Germinal center (tissue), 1 donor: ENCODE measurements at places on chromosomes 2 and 18.

GRCh38 chr2:28506112-28506910 lies 10.5 kb downstream of the PLB1 start:
- no peak for DNase-seq

DNA sequence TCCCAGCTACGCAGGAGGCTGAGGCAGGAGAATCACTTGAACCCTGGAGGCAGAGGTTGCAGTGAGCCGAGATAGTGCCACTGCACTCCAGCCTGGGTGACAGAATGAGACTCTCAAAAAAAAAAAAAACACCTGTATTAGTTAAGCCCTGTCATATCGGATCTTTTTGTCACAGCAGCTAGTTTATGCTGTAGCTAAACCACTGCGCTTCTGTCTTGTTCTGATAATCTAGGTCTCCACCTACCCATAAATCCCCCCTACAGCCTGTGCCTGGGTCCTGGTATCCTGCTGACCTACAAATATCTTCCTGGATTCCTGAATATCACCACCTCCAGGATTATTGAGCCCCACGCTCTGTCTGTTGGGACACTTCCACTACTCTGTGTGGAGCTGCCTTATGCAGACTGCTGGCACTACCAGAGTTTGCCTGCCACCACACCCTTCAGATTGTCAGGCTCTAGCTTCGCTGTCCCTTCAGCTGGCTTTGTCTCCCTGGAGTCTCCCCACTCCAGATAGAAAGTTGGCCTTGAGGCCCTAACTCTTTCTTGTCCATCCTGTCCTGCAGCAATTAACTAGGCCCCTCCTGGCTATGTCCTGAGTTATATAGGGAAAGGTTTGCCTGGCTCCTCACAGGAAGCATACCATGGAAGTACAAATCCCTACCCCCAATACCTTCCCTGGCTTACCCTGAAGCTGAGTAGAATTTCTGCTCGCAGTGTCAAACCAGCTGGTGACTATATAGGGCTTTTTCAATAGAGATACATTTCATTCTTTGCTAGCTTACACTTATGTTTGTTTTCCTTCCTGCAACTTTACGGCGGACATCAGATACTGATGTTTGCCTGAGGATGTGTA lies 136.0 kb upstream of the SERTAD2 start:
- no peak for DNase-seq

DNA sequence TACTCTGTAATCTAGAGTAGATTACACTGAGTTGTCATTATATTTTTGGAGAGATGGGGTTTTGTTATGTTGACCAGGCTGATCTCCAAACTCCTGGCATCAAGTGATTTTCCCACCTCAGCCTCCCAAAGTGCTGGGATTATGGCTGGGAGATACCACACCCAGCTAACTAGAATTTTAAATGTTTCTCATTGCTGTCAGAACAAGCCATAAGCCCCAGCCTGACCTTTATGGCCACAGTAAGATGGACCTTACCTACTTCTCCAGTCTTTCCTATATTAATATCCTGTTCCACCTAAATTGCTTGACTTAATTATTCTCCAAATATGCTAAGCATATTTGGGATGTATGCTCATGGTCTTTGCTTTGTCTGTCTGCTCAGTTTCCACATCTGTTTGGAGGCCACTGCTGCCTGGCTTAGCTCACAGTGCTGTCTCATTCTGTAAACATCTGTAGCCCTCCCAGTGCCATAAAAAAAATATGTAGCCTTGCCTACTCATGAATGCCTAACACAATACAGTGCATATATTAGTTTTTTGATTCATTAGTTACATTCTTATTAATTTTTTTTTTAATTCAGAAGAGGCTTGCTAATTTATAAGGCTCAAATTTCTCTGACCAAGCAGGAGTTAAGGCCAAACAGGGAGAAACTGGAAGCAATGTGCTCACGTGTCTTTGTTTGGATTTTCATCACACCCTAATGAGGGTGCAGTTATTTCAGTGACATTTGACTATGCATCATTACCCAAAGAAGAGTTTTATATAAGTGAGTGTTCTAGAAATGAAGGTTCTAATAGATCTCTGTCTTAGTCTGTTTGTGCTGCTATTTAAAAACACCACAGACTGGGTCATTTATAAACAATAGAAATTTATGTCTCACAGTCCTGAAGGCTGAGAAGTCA lies 45.3 kb upstream of the PSME4 start:
- DNase-seq, result no peak

DNA sequence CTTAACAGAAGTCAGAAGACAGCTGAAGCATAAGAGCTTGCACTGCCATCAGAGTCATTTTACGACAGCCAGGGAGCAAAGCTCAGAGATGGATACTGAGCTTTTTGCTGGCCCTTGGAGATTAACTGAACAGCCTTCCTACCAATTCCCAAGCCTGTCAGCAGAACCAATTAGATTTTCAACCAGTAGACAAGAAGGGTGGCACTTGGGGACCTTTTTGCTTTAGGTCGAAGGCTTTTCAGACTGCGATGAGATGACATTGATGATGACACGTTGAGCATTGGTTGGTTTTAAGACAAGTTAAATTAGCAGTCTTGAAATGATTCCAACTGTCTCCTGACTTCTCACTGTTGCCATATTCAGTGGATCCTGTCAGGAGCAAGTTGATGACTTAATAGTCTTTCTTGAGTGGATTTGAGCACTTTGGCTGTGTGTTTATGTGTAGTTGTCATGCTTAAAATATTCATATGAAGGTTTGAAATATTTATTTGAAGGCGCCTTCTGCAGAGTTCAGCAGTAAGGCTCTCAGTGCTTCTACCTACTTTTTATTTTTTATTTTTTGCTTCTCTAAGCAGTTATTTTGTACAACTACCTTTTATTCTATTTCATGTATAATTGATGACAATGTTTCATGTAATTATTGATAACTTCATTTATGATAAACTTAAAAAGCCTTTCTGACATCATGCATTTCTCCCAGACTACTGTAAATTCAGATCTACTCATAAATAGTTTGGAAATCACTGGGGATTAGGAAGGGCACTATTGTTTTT lies 256.7 kb downstream of the CAMKMT start:
- DNase-seq, result no peak

DNA sequence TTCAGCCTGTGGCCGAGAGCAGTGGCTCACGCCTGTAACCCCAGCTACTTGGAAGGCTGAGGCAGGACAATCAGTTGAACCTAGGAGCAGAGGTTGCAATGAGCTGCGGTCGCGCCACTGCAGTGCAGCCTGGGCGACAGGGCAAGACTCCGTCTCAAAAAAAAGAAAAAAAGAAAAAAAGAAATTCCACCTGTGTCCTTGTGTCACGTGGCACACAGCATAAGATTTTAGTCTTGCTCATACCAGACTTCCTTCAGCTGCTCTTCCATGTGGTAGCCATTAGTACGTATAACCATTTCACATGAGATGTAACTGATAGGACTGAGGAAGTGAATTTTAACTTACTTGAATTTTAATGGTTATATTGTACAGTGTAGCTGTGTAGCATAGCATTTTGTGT lies 4.0 kb downstream of the NOP58 start:
- peak; percentile 27 for DNase-seq

- no peak for DNase-seq
Measured at GRCh38 chr18:55422456-55423180, 165.4 kb downstream of the TCF4 start.

GRCh38 chr2:114661971-114662939 lies 219.8 kb downstream of the DPP10 start:
- DNase-seq, result no peak

DNA sequence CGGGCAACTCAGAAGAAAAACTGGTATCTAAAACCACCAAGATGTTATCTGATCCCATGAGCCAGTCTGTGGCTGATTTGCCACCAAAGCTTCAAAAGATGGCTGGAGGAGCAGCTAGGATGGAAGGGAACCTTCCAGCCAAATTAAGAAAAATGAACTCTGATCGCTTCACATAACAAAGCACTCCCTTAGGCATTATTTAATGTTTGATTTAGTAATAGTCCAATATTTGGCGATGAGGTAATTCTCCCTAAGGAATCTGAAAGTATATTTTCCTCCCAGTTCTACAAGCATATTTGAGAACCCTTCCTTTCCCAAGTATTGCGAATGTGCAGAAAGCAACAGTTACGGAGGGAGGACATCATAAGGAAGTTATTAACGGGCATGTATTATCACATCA lies 156.6 kb downstream of the KCNJ3 start:
- DNase-seq, result no peak

DNA sequence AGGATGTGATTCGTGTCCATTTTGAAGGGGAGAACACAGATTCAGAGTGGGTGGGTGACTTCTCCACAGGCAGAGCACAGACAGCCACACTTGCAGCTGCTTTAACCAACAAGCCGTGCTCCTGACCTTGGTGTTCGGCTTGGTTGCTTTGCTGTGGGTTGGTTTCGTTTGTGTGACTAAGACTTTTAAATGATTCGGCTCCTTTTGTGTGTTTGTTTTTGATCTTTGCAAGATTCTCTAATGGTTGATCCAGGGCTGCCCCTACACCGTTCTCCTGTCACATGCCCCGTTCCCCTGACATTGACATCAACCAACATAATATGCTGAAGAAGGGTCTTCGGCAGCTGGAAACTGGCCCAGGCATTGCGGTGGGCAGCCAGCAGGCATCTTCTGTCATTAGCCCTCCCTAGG lies 95.9 kb upstream of the MBOAT2 start:
- DNase-seq, result peak; percentile 28

- no peak for DNase-seq
Measured at GRCh38 chr2:239866350-239866749, 158.8 kb downstream of the NDUFA10 start.

DNA sequence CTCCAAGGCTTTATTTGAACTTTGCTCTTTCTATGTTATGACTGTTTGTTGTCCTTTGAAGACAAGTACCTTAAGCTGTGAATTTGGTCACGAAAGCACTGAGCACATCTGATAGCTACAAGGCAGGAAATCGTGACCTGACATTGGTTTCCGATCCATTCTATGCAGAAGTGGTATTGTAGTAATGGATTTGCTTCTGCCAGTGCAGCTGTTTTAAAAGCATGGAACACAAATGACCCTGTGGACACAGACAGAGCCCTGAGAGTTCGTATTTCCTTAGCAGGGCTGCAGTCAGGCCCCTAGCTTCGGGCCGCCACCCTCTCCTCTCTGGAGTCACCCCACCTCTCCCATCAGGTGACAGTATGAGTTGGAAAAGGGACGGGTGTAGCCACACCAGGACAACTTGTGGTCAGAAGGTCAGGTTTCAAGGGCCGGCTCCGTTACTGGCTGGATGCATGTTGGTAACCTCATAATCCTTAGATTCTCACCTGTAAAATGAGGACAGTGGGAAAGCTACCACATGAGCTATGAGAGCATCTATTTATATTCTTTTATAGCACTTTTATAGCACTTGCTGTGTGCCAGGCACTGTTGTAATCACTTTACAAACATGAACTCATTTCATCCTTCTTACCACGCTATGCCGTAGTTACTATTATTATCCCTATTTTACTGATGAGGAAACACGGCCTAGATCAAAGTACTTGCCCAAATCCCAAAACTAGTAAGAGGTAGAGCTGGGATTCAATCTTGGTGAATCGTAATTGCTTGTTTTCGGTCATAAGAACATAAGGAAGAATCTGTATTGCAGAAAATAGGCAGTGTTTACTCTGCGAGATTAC lies 70.2 kb downstream of the SPATS2L start:
- DNase-seq, result no peak

GRCh38 chr2:48169141-48169592 lies 262.9 kb upstream of the FBXO11 start:
- DNase-seq, result no peak

DNA sequence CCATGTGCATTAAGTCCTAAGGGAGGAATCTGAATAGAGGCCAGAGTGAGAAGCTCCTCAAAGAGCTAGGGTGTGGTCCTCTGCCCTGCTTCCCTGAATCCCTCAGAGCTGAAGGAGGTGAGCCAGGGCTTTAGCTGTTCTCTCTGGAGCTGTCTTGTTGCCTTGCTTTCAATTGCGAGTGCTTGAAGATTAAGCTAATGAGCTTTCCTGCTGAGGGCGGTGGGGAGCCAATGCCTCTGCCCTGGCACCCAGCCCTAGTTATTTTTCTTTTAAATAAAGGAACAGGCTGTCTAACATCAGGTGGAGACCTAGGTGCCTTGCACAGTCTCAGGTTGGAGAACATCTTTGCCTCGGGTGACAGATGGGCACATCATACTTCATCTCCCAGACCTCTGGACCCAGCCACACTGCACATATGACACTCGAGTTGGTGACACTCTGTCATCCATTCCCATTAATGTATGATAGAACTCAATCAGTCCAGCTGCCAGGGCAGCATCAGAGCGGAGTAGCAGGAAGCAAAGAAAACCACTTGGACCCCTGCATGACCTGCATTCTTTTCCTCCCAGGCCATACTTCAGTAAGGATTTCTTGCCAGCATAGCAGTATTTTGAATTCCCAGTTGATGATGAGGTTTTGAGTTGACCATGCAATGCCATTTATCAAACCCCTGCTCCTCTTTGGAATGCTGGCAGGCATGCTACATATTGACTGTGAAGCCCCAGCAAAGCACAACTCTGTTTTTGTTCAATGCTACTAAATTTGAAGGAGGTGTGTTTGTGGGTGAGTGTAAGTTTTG lies 292.7 kb downstream of the RNF144A start:
- DNase-seq, result no peak

- DNase-seq, result no peak
Measured at GRCh38 chr2:2482851-2483250, 151.8 kb upstream of the MYT1L start.

GRCh38 chr2:150690870-150691269 lies 203.4 kb upstream of the RND3 start:
- no peak for DNase-seq

GRCh38 chr2:218033590-218034496 lies 31.0 kb upstream of the TNS1 start:
- no peak for DNase-seq

- DNase-seq, result no peak
Measured at GRCh38 chr18:905307-905947, 756 bp downstream of the ADCYAP1 start.

GRCh38 chr2:79621252-79621651 lies 108.4 kb downstream of the CTNNA2 start:
- DNase-seq, result no peak

GRCh38 chr2:72138011-72138881 lies 9.4 kb downstream of the CYP26B1 start:
- no peak for DNase-seq

GRCh38 chr2:190350371-190350770 lies 7.0 kb downstream of the INPP1 start:
- no peak for DNase-seq

DNA sequence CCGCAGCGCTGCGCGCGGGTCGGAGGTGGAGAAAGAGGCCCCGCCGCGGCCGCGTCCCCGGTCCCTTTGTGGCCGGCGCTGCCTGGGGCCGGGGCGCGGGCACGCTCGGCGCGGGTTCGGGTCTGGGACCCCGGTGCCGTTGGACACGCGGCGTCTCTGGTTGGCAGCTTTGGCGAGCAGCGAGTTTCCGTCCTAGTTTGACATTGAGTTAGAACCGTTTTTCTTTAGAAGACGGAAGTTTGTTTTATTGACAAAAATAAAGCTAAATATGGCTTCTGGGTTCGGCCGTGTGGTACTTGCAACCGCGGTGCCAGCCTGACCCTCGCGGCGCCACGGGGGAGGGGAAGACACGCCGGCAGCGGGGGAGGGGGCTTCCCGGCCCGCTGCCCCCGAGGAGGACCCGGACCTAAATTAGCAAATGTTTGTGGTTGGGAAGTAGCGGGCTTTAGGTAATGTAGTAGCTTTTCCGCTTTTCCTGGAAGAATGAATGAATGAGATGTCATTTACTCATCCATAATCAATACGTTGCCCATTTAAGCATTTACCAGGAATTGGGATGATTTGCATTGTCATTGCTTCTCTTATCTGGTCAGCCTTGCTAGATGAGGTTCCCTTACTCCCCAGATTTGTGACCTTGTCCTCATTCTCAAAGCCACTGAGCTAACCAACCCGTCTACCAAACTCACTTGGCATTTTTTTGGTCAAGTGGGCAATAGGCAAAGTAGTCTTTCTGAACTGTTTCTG lies 530 bp downstream of the GALNT1 start:
- no peak for DNase-seq
